GM20000 (cell line): ENCODE measurements at places on chromosomes 6 and 20.
A peak's percentile ranks its signal among the peaks of the same experiment; 100 is the strongest.

DNA sequence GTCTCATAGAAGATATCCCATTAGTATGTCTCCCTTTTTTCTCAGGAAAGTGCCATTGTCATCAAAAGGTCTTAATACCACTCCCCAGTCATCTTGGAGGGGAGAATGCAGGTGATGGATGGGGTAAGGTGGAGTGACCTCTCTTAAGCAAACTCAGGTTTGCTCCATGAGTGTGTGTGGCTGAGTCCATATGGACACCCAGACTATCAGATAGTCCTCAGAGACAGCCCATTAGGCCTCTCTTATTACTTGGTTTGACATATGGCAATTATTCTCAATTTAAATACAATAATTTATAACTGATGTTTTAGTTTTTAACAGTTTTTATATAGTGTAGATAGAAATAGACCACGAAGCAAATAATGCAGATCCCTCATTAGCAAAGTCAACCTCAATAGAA, 23.2 kb downstream of the LAMA4 start:
- no peak for DNase-seq

DNA sequence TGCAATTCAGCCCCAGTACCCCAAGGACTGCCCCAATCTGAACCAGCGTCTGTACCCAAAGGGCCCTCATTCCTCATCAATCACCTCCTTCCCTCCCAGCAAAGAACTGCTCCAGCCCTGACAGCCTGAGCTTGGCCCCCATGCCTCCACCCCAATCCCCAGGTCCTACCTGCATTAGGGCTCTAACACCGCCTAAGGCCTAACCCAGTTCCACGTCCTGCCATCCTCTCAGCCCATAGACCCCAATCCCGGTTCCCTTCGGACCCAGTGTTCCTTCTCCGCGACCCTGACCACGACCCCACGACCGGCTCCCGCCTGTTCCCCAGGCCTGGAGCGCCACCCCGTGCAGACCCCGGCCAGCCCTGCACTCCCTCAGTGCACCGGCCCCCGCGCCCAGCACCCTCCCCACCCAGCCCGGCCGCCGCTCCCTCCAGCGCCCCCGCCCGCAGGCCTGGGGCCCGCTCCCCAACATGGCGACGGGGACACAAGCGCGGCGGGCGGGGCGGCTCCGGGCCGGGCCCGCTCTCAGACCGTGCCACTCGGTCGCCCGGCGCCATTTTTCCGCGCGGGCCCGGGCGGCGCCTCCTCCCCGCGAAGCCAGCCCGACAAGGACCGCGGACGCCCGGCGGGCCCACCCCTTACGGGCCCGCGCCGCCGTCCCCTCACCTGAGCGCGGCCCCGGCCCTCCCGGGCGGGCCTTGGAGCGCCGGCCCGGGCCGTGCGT, 483 bp downstream of the NCOA6 start:
- DNase-seq: peak; percentile 90

GRCh38 chr6:22647719-22648118, 78.4 kb downstream of the HDGFL1 start:
- DNase-seq: no peak

GRCh38 chr6:28446818-28447511, 3.7 kb upstream of the ZSCAN23 start:
- no peak for DNase-seq

GRCh38 chr20:1479831-1480595, 11.2 kb downstream of the SIRPB2 start:
- DNase-seq: no peak

GRCh38 chr6:85468326-85468725, 18.4 kb downstream of the NT5E start:
- DNase-seq: no peak

DNA sequence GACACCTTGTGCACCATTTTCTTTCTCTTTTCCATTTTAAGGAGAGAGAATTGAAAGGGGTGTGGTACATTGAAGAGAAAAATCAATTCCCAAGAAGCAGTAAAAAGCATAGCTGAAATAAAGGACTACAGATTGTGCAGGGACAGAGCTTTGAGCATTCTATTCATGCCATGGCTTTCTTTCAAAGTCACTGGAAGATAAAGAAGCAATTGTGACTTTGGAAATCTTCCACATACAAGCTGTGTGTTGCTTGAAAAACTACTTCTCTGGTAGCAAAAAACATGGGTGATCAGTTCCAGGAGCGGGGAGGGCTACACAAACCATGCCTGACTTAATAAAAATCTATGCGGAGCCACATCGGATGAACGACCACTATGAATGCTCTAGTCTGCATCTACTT, 230.2 kb upstream of the THEMIS start:
- no peak for DNase-seq

DNA sequence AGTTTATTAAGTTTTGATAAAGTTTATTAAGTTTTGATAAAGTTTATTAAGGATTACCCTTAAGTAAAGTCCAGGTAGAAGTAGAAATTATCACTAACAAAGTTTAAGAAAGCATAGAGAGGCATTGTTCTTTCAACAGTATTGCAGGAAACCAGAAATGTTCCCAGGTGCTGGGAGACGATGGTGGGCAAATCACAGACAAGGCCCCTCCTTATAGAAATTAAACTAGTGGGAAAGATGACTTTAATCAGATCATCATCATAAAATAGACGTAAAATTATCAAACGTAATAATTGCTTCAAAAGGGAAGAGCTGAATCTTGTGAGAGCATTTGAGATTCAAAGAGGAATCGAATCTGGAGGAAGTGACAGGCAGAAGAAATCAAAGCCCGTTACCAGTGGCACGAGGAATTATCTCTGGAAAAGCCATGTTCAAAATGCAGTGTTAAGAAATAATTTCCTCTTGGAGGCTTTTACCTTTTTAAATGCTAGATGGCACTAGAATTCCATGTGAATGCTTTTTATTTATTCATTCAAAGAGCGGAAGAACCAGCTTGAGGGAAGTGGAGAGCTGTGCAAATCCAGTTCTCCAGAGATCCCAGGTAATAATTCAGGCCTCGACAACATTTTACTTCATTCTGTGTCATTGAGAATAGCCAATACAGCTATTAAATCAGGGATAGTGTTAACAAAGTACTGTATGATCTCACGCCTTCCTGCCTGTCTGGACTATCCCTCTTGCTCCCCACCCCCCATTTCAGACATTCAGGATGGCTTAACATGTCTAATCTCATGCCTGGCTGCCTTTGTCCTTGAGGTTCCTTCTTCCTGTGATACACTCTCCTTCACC, 1.0 kb upstream of the APMAP start:
- DNase-seq: no peak

GRCh38 chr6:24454452-24454851, 34.9 kb downstream of the GPLD1 start:
- DNase-seq: no peak

DNA sequence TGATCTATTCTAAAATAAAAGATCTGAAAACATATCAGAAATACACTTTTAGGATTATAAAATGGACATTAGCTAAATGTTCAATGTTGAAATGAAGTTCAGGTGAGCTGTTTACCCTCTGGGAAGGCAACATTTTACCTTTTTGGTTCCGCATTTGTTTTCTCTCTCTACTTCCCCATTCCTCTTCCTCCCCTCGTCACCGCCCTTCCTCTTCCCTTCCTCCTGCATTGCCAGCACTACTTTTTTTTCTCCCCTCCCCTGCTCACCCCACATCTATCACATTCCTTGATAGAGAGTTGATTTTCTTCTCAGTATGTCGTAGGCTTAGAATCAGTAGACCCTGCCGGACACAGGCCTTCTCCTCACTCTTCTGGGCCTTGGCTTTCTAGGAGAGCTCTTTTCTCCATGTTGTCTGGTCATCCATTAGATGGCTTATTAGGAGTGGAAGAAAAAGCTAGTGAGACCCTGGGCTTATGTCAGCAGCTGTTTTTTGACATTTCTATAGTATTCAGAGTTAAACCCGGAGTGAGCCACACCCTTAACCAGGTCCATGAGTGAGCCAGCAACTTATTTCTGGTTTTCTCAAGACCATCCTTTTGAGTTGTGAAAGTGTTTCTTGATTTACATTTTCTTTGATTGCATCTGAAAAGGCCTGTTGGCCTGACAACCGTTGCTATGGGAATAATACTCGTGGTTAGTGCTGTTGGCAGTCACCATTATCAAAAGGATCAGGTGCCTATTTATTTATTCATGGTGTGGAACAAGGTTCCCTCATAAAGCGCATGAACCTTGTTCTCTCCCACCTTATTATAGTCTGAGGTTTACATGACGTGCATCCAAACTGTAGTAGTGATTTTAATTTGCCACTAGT, 90.9 kb downstream of the DTD1 start:
- no peak for DNase-seq

- DNase-seq: no peak
Measured at GRCh38 chr6:38262026-38262425, 377.7 kb downstream of the BTBD9 start.

- DNase-seq: no peak
Measured at GRCh38 chr6:166520905-166521834, 65.3 kb downstream of the RAMACL start.

GRCh38 chr6:89952686-89953085, 58.4 kb downstream of the GJA10 start:
- DNase-seq: no peak

GRCh38 chr6:150142670-150143515, at the start of gene PPP1R14C:
Gene PPP1R14C, plus strand, starts transcription at chr6:150143044. Its CDS starts 149 bp downstream, at chr6:150143193.
- peak; percentile 45 for DNase-seq

GRCh38 chr20:25083773-25084625, 2.1 kb upstream of the VSX1 start:
- no peak for DNase-seq

DNA sequence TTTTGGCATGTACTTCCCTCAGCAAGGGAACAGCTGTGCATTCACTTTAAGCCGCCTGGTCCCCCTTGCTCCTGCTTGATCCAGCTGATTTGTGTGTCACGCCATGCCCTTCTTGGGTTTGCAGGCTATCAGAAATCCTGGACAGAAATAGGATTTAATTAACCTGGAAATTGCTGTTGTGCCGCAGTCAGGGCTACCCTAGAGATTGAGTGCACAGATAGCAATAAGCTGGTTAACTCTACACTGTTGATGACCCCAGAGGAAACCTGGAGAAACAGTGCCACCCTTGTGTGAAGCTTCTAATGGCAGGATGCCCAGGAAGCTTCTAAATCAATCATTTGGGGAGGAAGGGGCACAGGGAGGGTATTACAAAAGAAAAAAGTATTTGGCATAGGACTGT, 199.0 kb downstream of the JARID2 start:
- DNase-seq: no peak

DNA sequence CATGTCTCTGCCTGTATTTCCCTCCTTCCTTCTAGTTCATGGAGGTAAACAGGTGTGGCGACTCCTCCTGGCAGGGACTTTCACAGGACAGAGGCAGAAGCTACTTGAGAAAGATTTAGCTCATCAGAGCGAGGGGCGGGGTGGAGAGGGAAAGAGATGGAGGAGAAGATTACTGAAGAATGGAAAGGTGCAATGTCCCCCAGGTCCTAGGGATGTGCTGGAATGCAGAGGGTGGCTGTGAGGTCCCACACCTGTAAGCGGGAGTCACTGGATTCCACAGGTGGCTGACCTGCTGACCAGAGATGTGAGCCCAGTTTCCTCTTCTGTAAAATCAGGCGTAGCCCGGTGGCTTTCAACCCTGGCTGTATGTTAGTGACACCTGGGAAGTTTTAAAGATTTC, 199.2 kb upstream of the SULF2 start:
- DNase-seq: no peak

DNA sequence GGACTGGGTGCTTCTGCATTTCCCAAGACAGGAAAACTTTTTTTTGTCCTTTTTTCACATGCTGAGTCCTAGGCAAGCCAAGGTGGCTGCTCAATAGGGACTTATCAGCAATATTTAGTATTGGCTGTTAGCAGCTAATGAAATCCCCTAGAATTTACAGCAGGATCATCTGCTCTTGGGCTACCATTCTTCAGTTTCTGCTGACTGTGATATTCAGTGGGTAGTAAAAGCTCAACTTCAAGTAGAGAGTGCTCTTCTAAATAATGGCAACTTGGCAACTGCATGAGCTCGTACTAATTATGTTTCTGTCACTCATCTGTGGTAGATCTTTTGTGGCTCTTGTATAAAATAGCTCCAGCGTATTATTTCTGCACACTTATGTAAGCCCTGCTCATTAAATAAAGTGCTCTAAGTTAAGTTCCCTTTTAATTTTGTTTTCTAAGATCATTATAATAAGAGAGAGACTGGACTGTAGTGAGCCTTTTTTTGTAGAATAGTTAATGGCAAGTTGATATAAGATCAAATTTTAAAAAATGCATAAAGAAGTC, 110.3 kb downstream of the SLC35F1 start:
- DNase-seq: no peak

DNA sequence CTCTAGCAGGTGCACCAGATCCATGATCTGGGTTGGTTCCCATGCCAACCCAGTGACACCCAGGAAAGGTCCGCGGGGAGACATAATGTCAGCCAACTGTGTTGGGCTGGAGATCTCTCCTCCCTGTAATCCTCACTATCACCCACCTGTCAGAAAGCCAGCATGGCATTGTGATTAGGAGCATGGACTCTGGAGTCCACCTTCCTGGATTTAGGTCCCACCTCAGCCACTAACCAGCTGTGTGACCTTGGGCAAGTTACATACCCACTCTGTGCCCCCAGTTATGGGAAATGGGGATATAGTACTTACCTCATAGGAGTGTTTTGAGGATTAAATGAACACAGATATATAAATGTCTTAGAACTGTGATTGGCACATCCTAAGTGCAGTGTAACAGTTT, 97.9 kb downstream of the ZDHHC14 start:
- no peak for DNase-seq

DNA sequence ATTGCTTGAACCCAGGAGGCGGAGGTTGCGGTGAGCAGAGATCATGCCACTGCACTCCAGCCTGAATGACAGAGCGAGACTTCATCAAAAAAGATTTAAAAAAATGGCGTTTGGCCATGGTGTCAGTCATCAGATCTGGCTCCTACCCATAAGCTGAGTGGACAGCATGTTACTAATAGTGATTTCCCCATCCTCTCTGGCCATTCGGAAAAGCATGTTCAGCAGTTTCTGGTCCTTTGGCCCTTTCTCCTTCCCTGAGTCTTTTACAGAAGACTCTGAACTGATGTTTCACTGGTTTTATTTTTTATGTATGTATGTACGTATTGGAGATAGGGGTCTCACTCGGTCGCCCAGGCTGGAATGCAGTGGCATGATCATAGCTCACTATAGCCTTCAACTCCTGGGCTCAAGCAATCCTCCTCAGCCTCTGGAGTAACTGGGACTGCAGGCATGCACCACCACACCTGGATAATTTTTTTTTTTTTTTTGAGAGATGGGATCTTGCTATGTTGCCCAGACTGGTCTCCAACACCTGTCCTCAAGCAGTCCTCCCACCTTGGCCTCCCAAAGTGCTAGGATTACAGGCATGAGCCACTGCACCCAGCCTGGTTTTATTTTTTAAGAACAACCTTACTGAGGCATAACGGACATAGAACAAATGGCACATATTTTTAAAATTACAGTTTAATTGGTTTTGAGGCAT, 84.2 kb upstream of the CNKSR3 start:
- no peak for DNase-seq

- no peak for DNase-seq
Measured at GRCh38 chr6:157695301-157696040, 127.6 kb upstream of the SNX9 start.

GRCh38 chr20:44768256-44768655, 22.6 kb downstream of the KCNK15 start:
- no peak for DNase-seq
